ENCODE measurements at places on chromosomes 1 and 21.

GRCh38 chr1:155946633-155947219 is 5.3 kb downstream of the RXFP4 start:
- no peak for DNase-seq

DNA sequence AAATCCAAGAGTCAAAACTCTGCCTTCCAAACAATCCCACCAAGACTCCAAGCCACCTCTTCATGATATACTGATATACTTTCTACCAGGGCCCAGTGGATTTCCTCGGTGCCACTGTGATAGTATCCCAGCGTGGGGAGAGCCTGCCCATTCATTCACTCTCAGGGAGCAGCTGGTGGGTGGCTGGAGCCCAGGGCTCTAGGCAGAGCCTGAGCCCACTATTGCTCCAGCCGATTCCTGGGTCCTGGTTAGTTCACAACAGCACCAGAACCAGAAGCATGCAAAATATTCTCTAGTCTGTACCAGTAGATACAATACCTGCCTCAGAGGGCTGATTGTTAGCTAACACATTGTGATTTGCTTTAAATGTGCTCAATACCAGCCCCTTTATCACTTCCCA is 831 bp downstream of the CSRP1 start:
- DNase-seq = no peak

GRCh38 chr21:17468698-17469097 is 44.1 kb upstream of the CXADR start:
- no peak for DNase-seq

- DNase-seq = peak; percentile 42
These were observed at the start of gene CDK18 for GRCh38 chr1:205504311-205505075. Gene CDK18 (plus strand): TSS chr1:205504669. CDS start chr1:205523168, 18,499 bp downstream.

- no peak for DNase-seq
These were observed 63.1 kb upstream of the DPT start for GRCh38 chr1:168792142-168792541.

- DNase-seq = no peak
These were observed 953 bp downstream of the PTPRU start for GRCh38 chr1:29237129-29237821.

DNA sequence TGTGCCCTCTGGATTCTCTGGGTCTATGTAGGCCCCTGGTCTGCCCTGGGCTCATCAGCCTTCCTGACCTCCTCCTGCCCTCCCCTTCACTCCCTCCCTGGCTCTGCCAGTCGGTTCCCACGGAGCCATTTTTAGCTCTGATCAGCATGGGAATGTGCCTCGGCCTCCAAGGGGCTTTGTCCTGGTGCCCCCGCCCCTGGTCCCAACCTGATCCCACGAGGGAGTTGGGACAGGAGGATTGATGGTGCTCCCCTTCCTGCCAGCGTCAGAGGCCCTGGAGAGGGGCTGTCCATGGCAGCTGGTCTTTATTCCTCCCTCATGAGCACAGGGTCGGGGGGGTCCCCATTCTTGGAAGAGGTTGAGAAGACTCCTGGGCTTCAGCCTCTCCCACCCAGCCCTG is 24.9 kb downstream of the ETNK2 start:
- no peak for DNase-seq

DNA sequence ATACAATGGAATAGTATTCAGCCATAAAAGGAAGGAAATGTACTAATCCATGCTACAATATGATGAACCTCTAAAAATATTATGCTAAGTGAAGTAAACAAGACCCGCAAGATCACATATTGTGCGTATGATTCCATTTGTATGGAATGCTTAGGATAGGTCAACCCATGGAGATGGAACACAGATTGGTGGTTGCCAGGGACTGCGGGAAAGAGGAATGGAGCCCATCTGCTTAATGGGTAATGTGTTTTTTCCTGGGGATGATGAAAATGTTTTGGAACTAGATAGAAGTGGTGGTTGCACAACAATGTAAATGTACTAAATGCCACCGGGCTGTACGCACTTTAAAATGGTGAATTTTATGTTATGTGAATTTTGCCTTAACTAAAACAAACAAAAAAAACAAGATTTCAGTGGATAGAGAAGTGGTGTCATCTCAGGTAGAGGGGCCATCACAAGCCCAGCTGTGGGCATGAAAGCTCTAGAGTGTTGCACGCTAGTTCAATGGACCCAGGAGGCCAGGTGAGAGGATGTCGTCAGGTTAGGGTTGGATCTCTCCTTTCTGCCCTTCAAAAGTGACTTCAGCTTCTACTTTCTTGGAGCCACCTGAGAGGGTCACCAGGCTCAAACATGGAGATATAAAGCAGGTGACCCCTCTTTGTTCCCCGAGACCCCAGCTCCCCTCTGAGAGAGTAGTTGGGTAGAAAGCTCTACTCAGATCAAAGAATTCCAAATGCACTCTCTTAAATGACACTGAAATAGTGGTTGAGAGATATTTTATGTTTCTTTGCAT is 2.5 kb downstream of the C1orf115 start:
- DNase-seq = no peak

- DNase-seq = no peak
These were observed 119.8 kb upstream of the SLC25A33 start for GRCh38 chr1:9419369-9420041.

GRCh38 chr1:26618561-26618960 is 77.3 kb upstream of the ARID1A start:
- DNase-seq = no peak

GRCh38 chr1:88961081-88961480 is 31.3 kb downstream of the KYAT3 start:
- no peak for DNase-seq

DNA sequence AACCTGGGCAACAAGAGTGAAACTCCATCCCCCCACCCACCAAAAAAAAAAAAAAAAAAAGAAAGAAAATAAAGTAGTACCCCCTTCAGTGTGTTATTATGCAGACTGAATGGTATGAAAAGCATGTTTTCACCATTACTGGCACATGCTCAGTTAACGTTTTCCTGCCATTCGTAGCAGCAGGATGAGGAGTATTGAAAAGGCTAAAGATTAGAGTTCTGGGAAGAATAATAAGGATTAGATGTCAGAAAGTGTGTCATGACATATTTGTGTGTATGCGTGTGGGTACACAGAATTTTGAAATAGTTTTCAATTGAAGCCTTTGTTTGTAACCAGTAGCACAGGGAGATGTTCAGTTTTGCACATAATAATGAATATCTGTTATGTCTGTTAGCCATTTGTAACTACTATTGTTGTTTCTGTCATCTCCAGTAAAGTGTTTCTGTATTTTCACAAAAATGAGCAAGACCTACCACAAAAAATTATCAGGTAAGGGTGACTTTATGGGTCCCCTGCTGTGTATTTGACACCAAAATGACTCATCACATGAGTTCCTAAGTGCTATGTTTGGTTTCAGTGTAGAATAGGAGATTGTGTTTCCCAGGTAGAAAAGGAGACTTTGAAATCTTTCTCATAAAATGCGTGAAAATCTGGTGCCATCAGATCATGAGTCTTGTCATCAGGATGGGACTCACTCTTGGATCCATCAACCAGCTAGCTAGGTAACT is 358.9 kb downstream of the DISC1 start:
- no peak for DNase-seq

DNA sequence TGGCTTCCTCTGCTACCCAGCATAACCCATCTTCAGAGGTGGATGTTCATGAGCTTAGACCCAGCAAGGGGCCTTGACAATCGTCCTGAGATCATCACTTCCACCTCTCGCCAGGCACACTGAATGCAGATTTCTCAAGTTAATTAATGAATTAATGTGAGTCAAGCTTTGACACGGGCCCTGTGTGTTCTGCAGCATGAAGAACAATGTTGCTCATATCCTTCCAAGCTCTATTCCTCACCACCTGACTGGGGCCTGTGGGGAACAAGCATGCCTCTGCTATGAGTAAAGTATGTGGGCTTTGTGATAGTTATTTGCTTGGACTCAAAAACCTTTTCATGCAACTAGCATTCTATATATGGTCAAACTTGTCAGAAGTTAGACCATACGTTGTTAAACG is 122.0 kb downstream of the SEC16B start:
- no peak for DNase-seq

DNA sequence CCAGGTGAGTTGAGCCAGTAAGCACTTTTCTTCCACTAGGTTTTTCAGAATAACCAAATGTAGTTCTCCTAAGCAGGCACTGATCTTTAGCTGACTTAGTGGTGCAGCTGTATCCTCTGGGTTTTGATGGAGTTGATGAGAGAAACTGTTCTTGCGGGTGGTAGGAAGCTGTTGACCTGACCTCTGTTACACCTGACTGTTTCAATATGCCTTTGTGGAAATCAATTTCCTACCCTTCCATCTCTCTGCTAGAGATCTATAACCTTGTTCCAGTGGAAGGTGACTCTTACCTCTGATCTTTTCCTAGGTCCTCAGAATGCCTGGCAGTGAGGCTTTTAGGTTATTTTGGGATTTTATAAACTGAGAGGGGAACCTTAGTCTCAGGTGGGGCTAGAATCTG is 51.6 kb upstream of the MACF1 start:
- DNase-seq = no peak

GRCh38 chr21:41431788-41432548 is 5.9 kb downstream of the MX1 start:
- no peak for DNase-seq

DNA sequence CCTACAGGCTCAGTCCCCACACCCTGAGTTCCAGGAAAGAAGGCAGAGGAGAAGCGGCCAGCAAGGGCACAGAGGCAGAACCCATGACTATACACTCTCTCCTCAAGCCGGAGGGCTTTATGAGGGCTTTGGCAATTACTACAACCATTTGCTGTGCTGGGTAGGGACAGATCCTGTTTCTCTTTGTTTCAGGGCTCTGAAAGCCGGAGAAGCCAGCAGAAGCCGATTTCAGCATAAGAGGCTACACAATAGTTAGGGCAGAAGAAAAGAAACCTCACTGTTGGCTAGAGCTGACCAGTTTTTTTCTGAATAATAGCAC is 13.9 kb downstream of the GPR3 start:
- no peak for DNase-seq

DNA sequence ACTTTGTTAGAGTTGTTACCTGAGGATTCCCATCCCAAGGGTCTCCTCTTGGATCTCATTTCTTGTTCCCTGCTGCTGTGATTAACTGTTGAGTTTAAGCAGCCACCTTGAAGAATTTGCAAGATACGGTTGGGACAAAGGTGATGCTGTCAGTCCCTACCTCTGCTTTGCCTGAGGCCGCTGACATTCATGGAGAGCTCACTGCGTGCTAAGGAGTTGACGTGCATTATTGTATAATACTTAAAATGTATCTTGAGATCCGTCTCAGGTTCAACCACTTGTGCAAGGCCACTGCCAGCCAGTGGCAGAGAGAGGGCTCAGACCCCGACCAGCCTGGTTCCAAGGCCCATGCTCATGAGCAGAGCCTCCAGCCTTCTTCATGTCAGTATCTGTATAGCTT is 14.2 kb downstream of the DOP1B start:
- no peak for DNase-seq

- DNase-seq = no peak
These were observed 15.1 kb downstream of the FOXJ3 start for GRCh38 chr1:42319871-42320484.

- no peak for DNase-seq
These were observed 89.5 kb downstream of the DDAH1 start for GRCh38 chr1:85375493-85375892.

- no peak for DNase-seq
These were observed 300.3 kb downstream of the TTLL7 start for GRCh38 chr1:83698644-83699043.

DNA sequence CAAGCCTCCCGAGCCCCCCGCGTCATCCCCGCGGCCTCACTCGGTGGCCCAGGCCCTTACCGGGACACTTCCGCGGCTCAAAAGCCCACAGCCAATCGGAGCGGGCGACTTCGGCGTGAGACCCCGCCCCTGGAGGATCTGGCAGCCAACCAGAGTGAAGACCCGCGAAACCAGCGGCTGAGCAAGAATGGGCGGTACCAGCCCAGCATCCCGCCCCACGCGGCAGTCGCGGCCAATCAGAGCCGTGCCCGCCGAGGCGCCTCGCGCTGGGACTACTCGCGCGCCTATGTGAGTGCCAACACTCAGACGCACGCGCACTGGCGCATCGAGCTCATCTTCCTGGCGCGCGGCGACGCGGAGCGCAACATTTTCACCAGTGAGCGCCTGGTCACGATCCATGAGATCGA is 22.5 kb downstream of the DISP3 start:
- DNase-seq = peak; percentile 41

- DNase-seq = no peak
These were observed 243.0 kb downstream of the KIF26B start for GRCh38 chr1:245397771-245398170.

DNA sequence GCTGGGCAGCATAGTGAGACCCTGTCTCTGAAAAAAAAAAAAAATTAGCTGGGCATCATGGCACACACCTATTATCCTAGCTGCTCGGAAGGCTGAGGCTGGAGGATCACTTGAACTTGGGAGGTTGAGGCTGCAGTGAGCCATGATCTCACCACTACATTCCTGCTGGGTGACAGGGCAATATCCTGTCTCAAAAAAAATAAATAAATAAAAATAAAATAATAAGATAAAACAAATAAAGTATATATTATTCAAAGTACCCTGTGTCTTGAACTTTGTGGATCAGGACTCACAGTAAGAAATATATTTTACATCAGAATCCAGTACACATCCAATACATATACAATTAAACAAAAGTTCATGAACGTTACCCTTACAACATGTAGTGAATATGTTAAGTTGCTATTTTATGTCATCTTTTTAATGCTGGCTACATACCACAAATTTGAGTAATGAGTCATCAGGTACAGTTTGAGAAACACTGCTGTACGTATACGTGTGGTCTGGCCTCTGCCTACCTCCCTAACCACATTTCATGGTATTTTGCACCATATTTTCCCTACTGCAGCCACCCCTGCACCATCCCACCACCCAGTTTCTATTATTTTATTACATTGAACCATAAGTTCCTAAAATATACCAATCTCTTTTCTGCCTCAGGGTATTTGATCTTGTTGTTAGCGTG is 4.4 kb downstream of the NME7 start:
- no peak for DNase-seq

GRCh38 chr21:20151741-20152140 is 846.5 kb upstream of the NCAM2 start:
- no peak for DNase-seq

GRCh38 chr1:215397843-215398242 is 169.3 kb upstream of the KCTD3 start:
- no peak for DNase-seq

- no peak for DNase-seq
These were observed 51.8 kb downstream of the ADARB1 start for GRCh38 chr21:45126204-45126626.

GRCh38 chr1:94526152-94526980 is 15.2 kb downstream of the F3 start:
- no peak for DNase-seq

DNA sequence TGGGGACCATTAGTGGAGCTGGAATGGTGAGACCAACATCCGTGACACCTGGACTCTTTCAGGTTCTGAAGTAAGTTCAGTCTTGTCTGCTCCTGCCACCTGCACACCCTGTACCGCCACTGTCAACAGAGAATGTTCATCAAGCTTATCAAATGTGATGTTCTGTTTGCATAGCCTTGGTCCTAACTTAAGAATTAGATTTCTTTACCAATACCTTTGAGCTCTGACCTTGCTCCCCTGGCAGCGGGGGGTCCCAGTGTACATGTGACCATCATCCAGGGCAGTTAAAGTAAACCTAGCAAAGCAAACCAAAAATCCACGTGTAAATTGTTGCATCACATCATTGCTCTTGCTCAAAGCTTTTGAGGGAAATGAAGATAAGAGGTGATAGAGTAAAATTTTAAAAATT is 14.5 kb downstream of the SLC25A33 start:
- no peak for DNase-seq

Measured in activated CD4-positive, CD25-positive, alpha-beta regulatory T cell treated with anti-CD3 and anti-CD28 coated beads, Interleukin-2, amount 50 U/mL, for 72 hours (primary cell).